ENCODE measurements at places on chromosomes 7 and 10. TPM values are rescaled to one million over a fixed set of nuclear protein-coding genes. Genes with fewer than 3 reads are reported as not detected.
A peak's percentile ranks its signal among the peaks of the same experiment; 100 is the strongest.

The FAM241B gene
- 6.1 TPM for total RNA-seq

The SFMBT2 gene
- total RNA-seq: 63.1 TPM

- no peak for DNase-seq
Observed at GRCh38 chr7:87413951-87414793, 61.3 kb downstream of the ABCB4 start.

The CUBN gene
- 1.2 TPM for total RNA-seq

The TSPAN33 gene
- total RNA-seq: 2.8 TPM

The LRMDA gene
- not detected for total RNA-seq

The ASB10 gene
- not detected for total RNA-seq

DNA sequence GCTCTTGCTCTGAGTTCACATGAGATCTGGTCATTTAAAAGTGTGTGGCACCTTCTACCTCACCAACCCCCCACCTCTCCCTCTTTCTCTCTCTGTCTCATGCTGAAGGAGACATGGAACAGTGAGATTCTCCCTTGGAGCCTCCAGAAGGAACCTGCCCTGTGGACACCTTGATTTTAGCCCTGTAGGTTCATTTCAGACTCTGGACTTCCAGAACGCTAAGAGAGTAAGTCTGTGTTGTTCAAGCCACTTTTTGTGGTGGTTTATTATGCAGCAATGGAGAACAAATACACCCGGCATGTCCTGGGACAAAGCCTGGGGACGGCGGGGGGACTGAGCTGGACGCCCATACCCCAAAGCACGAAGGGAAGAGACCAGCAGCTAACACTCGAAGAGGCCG is 20.7 kb upstream of the GIMAP8 start:
- no peak for DNase-seq

DNA sequence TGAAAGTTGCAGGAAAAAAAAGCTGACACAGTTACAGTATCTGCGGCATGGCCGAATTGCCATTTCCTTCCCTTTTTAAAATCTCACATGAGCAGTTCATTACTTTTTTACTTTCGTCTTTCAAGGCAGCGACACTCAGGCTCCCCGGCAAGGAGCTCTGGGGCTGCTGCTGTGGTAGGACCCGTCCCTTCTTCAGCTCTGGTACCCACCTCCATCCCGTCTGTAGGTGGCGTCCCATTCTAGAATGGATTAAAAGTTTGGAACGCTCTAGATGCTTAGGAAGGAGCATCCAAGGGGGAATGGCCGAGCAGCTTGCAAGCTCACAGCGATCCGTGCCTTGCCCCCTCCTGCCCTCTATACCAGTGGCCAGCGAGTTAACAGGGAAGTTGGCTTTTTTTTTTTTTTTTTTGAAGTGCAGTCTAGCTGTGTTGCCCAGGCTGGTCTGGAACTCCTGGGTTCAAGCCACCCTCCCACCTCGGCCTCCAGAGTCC is 22.8 kb upstream of the TTYH3 start:
- DNase-seq: peak; percentile 50

DNA sequence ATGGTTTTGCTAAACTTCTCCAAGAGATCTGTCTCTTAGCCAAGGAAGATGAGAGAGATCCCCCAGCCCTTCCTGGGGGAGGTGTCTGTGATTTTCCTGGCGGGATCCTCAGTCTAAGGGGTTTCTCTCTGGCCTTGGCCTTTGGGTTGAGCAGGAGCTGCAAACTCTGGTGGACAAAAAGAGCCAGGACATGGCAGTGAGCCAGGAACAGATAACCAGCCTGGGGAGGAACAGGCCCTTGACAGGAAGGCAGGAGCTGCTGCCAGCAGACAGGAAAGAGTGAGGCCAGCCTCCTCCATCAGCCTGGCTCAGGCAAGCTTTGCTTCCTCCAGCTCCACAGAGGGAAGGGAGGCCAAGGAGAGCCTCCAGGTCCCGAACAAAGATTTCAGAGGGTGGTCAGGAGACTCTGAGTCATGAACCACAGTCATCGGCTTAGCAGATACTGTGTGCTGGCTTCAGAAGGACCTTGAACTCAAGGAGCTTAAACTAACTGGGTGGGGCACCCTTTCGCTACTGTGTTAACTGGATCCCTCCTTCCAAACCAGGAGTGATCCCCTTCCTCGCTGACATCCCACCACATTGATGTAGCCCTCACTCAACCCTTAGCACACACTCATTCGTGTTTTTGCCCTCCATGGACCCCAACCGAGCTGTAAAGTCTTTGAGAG is 34.7 kb downstream of the DDIT4 start:
- DNase-seq: peak; percentile 53

DNA sequence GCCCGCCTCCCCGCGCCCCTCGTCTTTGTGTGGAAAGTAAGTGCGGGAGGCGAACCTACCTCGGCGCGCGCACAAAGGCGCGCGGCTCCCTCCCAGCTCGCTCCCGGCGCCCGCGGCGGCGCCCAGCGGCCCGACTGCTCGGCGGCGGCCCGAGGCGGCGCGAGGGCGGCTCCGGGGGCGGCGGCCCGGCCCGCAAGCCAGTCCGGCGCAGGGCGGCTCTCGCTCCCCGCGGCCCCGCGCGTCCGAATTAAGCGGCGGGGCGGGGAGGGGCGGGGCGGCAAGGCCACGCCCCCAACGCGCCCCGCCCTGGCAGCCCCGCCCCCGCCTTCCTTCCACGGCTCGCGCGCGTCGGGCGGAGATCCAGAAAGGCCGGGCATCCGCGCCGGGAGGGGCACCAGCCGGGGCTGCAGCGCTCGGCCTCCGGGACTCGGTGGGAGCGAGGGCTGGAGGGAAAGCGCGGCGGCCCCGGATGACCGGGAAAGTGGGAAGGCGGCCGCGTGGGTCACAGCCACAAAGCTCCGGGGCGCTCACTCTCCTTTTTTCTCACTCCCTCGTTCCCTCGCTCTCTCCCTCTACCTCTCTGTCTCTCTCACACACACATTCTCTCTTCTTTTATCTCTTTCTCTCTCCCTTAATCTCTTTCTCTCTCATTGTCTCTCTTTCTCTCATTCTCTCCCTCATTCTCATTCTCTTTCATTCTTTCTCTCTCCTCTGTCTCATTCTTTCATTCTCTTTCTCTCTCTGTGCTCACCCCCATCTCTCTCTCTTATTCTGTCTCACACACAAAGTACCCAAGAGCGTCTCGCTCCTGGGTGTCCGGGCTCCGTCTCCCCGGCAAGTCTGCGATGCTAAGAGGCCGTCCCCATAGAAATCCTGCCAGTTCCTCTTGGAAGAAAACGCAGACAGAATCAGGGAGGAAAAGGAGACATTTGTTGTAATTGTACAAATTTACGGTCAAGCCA is 170.2 kb downstream of the FAM107B start:
- peak; percentile 75 for DNase-seq

The MMP21 gene
- total RNA-seq: not detected

DNA sequence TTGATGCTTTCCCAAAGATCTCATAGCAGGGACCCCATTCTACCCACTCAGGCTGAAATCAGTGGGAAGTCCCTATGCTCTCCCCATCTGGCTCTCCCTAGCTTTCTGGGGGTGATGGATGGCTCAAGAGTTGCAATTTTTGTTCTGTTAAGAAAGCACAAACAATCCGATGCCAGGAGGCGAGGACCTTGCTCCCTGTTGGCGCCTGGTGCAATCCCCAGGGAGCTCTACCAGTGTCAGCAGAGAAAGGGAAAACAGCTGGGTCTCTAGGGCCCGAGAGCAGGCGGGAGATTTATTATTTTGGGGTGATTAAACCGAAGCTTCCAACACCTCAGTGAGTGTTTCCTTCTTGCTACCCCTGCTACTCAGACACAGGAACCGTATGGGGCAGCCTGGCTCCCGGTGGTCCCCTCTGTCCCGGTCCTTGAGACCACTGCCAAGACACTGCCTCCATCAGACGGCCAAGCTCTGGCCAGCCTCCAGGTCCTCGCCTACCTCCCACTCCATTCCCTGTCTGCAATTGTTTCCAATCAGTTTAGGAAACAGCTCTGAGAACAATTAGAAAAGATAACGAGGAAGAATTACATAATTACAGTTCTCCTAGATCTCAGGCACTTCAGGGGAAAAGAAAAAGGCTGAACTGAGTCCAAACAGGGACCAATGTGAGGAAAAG is 147.9 kb downstream of the PLXNA4 start:
- no peak for DNase-seq

GRCh38 chr10:69965919-69966662 is 86.6 kb upstream of the MACROH2A2 start:
- peak; percentile 8 for DNase-seq

The GLRX3 gene
- 79.4 TPM for total RNA-seq

The TMEM196 gene
- total RNA-seq: not detected

GRCh38 chr10:62501547-62501946 is 127.4 kb downstream of the ZNF365 start:
- DNase-seq: no peak

The BMPR1A gene
- 9.8 TPM for total RNA-seq

GRCh38 chr10:127921075-127921752 is 14.3 kb downstream of the PTPRE start:
- DNase-seq: no peak

The BEND7 gene
- not detected for total RNA-seq

The COL28A1 gene
- not detected for total RNA-seq

GRCh38 chr7:48109848-48110663 is 21.0 kb downstream of the UPP1 start:
- peak; percentile 91 for DNase-seq

The MAGI2 gene
- total RNA-seq: 0.05 TPM

DNA sequence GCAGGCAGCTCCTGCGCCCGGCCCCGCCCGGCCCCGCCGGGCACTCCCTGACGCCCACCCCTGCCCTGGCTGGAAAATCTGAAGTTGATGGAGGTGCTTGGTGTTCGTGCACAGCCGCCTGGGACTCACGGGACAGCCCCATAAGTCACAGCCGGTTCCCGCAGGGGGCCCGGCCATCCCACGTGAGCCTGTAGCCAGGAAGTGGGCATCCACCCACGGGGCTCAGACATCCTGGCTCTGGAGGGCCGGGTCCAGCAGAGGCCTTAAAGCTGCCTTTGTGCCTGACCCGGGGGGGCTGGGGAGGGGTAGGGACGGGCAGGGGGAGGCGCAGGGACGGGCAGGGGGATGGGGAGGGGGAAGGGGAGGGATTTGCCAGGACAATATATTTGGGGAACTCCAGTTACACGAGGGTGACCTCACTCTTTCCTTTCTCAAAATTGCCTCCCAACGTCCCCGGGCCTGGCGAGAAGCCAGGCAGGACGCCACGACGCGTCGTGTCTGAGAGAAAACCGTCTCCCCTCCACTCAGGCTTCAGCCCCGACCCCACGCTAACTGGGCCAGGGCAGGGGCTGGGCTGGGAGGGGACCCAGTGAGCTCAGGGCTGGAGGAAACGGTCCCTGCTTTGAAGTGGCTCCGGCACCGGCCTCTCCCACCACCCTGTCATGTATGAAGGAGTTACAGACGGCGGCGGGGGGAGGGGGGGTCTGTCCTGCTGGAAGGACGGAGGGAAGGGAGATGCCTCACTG is 82.1 kb upstream of the PDGFA start:
- peak; percentile 81 for DNase-seq

DNA sequence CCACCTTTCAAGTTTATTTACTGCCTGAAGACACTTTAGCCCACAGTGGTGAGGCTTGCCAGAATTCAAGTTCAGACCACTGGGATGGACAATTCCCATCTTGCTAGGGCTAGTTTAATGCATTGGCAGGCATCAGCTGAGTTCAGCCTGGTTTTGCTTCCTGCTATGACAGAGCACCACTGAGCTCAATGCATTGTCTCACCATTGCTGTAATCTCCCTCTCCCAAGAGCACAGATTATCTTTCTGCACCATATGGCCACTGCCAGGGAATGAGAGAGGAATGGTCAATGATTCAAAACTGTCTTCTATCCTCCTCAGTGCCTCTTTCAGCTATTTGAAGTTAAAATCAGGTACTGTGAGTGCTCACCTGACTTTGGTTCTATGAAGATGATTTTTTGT is 160.8 kb downstream of the XPNPEP1 start:
- no peak for DNase-seq

The ATOH7 gene
- total RNA-seq: not detected

The SPDYE2 gene
- total RNA-seq: 0.31 TPM

DNA sequence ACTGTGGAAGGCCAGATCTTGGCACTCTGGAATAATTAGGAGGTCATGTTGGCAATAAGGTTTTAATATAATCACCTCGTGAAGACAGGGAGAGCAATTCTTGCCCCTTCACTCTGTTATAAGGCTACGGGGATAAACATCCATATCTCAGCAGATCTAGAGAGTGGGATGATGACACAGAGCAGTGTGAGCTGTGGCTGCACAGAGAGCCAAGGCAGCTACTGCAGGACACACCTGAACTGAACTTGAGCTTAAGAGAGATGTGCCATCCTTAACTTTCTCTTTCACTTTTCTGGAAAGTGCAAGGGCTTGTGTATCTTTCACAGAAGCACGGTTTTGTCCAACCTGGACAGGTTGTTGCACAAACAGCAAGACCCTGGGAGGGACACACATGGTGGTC is 174.7 kb downstream of the GATA3 start:
- peak; percentile 45 for DNase-seq

DNA sequence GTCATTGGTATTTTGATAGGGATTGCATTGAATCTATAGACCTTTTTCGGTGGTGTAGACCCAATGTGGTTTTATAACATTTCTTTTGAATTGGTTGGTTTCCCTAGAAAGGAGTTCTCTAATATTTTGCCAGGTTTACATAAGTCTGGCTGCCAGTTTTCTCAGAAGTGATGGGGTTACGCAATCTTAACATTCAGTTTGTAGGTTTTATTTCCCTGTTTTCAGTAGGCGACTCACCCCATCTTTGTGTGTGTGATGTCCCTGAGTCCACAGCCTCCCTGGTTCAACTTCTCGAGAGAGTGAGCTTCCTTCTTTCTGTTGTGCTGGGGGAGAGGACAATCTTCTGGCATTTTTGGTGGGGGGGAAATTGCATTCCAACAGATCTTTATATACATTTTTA is 9.6 kb upstream of the KIF5B start:
- DNase-seq: no peak

DNA sequence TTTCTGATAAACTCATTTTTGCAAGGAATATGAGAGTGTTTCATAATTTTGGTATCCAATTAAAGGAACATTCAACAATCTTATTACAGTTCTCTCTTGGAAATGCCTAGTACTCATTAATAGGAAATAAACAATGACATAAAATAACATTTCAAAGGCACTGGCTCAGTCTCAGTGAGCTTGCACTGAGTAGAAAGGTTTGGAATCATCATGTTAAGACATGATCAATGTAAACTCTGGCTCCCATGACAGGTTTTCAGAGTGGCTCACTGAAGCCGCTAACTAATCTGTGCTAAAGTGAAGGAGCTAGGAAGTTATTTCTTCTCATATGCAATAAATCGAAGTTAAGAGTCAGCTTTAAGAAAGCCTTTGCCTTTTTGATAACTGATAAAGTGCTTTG is 203.3 kb upstream of the HGF start:
- DNase-seq: no peak

GRCh38 chr7:104895522-104896236 is 118.3 kb upstream of the KMT2E start:
- DNase-seq: no peak
